Natural killer cell treated with Interleukin-12 subunit alpha and Interleukin-12 subunit beta and Interleukin-15 and Interleukin-18, amount 100 ng/mL, for 72 hours (primary cell): ENCODE measurements at places on chromosomes 3 and 15. TPM values are rescaled to one million over a fixed set of nuclear protein-coding genes. Genes with fewer than 3 reads are reported as not detected.

GRCh38 chr3:71304684-71305083 lies 278.8 kb downstream of the FOXP1 start:
- DNase-seq = no peak

GRCh38 chr15:39135989-39136388 lies 444.9 kb upstream of the THBS1 start:
- no peak for DNase-seq

NRROS gene
- total RNA-seq = 55.7 TPM

DNA sequence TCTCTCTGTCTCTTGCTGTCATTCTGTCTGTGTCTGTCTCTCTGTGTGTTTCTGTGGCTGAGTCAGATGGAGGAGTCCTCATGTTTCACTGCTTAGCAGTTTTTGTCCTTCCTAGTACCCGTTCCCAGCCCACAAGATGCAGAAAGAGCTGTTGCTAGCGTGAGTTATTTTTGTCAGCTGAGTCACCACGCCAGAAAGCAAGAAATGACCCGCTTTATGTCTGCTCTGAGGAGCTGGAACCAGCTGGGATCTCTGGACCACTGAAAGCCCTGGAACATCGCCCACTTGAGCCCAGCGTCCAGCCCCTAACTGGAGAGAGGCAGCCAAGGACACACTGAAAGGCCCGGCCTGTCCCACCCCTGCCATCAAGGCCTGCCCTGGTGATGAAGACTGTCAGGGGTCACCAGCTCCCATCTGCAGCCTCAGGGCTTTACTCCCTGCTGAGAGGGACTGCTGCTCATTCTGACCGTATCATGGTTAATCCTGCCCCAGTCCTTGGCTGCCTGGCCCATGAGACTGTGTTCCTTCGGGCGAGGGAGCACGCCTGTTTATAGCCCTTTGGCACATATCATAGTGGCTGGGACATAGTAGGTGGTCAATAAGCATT lies 101.7 kb upstream of the TPM1 start:
- no peak for DNase-seq

DNA sequence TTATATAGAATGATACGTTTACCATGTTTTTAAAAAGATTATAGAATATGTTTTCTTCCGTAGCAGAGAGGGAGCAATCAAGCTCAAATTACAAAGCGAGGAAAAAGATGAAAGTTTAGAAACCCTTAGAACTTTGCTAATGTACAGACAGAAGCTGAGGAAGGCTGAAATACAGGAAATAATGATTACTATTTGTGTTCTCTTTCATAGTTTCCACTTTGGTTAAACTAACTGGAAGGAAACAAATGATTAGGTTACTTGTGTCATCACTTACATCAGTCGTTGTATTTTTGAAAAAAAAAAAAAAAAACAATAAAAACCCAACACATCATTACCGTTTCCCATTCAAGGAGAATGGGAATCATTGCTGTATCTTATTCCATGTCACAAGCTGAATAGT lies 337.8 kb upstream of the CBLB start:
- DNase-seq = no peak

GRCh38 chr3:13578251-13578650 lies 29.3 kb downstream of the FBLN2 start:
- no peak for DNase-seq

PPARG gene
- 5.6 TPM for total RNA-seq

NR1I2 gene
- total RNA-seq = not detected
